ENCODE measurements at places on chromosomes 1 and 21.

- DNase-seq: no peak
Observed at GRCh38 chr1:97202481-97203380, 481.1 kb downstream of the PTBP2 start.

DNA sequence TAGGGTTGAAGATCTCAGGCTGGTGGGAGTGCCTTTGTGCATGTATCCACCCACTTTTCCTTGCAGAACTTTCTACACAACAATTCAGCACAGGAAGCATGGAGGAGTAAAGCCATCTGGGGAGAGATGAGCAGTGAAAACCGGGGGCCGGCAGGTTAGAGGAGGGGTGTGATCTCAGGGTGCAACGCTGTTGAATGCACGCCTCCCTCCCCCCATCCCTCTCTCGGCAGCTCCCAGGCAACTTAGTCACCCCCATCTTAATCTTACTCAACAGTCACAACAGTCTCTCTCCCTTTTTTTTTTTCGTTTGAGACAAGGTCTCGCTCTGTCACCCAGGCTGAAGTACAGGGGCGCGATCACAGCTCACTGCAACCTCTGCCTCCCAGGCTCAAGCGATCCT is 16.6 kb upstream of the ABCG1 start:
- no peak for DNase-seq

DNA sequence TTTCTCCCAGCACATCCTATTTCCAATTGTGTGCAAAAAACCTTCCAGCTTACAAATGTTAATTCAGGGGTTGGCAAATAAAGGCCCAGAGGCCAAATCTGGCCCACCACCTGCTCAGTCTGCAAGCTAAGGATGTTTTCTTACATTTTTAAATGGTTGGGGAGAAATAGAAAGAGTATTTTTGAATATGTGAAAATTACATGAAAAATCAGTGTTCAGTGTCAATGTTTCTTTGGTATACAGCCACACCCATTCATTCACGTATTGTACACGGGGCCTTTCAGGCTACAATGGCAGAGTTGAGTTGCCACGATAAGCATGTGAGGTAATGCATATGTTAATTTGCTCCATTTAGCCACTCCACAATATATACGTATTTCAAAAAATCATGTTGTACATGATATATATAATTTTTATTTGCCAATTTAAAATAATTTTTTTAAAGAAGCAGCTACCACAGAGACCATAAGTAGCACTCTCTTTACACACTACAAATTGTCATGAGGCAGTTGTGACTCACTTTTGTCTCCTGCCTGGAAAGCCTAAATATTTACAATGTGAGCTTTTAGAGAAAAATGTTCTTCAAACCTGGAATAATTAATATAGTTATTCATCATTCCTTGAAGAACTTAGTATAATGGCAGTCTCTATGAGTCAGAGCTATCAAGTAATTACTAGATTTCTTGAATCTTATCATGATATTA is 189.6 kb downstream of the SMYD3 start:
- no peak for DNase-seq

DNA sequence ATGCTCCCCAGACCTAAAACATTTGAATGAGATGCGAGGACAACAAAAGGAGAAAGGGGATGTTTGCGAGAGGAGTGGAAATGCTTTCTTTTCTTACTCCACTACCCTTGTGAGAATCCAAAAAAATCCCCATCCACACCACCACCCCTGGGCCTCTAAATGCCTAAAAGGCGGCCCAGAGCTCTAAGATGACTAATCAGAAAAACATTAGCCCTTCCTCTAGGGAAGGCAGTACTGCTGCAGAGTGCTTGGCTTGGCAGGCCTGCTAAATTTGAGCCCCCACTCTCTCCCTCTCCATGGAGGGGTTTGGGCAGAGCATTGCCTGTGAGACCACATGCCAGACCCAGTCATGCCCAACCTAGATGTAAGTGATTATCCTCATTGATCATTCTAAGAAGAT is 347.9 kb downstream of the USH2A start:
- DNase-seq: no peak

DNA sequence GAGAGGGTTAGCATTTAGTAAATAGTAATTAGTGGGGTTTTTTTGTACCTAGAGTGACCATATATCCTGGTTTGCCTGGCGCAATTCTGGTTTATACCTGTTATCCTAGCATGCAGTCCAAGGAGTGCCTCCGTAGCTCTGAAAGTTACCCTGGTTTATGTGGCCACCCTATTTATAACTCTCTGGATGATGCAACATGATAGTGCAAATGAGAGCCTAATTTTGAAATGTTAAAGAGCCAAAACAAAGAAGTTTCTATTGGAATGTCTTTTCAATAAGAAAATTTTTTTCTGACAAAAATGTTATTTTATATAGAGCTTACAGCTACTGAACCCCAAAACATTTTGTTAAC is 5.7 kb downstream of the AHCYL1 start:
- no peak for DNase-seq

DNA sequence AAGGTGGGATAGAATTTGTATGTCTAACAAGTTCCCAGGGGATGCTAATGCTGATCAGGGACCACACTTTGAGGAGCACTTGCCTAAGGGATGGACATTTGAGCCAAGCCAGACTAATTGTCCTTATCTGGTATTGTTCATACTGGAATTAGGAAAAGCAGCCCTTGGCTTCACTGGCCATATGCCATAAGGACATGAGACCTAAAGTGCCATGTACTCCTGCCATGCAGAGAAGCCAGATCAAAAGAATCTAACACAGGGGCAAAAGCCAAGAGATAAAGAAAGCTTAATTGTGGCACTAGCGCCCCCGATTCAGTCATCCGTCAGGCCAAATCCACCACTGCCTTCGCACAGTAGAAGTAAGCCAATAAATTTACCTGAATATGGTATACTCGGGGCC is 45.7 kb downstream of the RNF11 start:
- DNase-seq: no peak

GRCh38 chr1:202968895-202969295 is 1.8 kb upstream of the CYB5R1 start:
- DNase-seq: peak; percentile 36

DNA sequence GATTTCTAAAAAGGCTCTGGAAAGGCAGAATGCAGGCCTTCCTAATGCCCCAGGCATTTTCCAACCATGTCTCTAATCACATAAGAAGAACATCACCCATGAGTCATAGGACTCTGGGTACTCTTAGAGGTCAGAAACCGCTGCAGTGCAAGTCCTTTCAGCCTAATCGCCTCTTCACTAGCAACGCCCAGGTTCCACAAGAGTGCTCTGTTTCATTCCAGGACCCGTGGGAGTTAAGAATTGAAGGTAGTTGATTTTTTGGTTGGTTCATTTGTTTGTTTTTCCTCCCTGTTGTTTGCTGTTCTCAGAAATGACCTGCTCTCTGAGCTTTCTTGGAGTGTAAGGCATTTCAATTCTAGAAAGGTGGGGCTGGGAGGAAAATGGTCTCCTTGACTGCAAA is 123.2 kb downstream of the NR5A2 start:
- peak; percentile 49 for DNase-seq

- DNase-seq: no peak
Observed at GRCh38 chr1:12466816-12467215, 151.2 kb downstream of the DHRS3 start.

GRCh38 chr21:41511858-41512257 is 3.9 kb upstream of the TMPRSS2 start:
- no peak for DNase-seq

GRCh38 chr1:23216771-23217420 is 406 bp downstream of the HTR1D start:
- peak; percentile 29 for DNase-seq

GRCh38 chr1:1309251-1310108 is 1.1 kb downstream of the PUSL1 start:
- DNase-seq: peak; percentile 36

GRCh38 chr1:101017448-101017847 is 8.1 kb downstream of the DPH5 start:
- DNase-seq: no peak

DNA sequence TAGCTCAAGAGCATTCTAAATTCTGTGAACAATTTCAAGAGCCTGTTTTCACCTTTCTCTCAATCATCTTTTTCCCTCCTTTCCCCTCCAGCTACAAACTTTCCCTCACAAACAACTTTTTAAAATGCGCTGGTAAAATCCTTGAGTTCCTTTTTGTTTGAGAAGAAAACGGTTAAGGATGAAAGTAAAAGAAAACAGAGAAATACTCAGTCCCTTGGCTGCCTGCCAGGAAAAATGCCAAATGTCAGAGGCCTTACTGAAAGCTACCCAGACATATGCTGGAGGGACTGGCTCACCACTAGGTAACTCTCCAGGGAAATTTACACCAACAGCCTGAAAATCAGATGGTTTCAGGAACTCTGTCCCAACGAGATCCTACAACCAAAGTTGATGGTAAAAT is 11.0 kb upstream of the SERBP1 start:
- peak; percentile 44 for DNase-seq

DNA sequence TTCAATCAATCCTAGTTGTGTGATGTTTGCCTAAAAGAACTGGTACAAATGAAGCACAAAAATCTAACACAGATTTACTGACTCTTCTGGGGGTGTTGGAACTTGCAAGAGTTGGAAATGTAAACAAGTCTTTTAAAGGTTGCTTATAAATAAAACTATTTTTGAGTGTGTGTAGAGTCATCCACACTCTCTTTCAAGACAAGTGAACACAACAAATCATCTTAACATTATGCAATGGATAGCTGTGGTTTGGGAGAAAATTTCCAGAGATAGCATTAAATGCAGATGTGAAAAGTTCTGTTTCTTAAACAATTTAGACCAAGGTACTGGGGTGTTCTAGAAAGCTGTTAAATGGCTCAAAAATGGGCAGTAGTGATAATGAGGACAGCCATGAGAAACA is 28.7 kb downstream of the C1orf87 start:
- no peak for DNase-seq

DNA sequence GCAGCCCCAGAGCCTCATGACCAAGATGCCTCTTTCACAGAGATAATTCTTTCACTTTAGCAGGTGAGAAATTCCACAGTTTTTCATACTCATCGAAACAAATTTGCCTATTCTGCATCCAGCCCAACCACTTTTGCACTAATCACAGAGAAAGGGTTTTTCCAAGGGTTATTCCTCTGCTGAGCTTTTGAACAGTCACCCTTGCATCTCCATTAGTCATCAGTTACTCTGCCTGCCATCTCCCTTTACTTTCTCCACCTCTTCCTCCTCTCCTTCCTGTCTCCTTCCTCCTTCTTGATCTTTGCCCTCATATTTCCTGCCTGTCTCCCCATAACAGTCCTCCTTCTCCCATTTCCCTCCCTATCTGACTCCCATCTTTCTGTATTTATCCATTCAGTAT is 43.9 kb downstream of the FH start:
- DNase-seq: no peak

Data from activated CD4-positive, alpha-beta memory T cell treated with anti-CD3 and anti-CD28 coated beads for 36 hours (primary cell).